ENCODE measurements at places on chromosomes 1 and 21.

GRCh38 chr21:34299168-34299539 lies 64.7 kb upstream of the KCNE2 start:
- DNase-seq, result no peak

GRCh38 chr1:244406337-244406736 lies 45.4 kb downstream of the ADSS2 start:
- DNase-seq, result no peak

GRCh38 chr1:198253668-198254067 lies 96.9 kb downstream of the NEK7 start:
- DNase-seq, result peak; percentile 48

DNA sequence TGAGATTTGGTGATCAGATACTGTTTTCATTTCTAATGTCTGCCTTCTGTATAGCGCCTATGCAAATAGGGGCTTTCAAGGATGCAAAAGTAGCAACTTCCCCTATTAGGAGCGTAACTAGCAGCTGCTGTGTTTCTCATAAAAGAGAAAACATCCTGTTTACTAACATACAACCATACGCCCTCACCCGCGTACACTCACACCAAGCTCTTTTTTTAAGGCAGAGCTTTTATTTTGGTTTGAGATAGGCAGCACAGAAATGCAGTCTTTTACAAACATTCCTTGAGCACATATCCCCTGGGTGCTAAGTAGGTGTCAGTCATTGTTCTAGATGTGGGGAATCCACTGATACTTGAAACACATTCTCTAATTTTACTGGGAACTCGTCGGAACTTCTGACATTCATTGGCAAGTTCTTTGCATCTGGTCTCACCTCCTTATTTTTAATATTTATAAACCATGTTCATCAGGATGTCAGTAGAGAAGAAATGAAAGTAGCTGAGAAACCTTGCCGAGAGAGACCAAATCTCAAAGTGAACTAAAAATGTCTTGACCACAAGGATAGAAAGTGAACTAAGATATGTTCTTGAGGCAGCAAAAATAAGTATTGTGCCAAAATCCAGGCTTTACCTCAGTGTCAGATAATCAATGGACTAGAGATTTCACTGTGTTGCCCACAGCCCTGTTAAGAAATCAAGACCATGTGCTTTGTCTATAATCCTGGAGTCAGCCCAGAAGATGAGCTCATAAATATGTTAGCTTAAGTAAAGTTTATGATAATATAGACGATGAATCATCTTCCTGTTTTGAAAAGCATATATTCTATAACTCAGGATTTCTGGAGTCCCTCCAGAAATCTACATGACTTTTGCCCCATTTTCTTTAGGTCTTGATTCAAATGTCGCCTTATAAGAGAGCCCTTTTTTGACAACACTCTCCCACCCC lies 350.9 kb downstream of the ST6GALNAC3 start:
- DNase-seq, result no peak

All from activated T-cell treated with anti-CD3 and anti-CD28 coated beads, Interleukin-2, amount 50 U/mL, for 24 hours (primary cell).